HEK293T (cell line): ENCODE measurements at places on chromosomes 4 and X.

DNA sequence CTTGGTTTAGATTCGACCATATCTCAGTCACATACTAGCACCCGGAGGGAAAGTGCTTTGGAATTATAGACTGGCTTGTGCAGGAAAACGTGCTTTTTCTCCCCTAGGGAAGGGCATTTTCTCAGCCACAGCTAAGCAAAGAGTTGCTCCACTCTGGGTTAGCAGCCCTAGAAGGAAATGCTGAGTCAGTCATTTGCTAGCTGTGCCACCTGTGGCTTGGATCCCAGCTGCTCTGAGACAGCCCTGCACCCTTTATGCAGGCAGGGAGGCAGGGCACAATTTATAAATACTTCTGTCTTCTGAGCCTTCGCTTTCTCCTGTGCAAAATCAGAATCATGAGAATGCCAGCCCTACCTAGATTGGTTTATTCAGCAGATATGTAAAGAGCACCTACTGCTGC, 1.3 kb upstream of the USP51 start:
- DNase-seq = no peak

DNA sequence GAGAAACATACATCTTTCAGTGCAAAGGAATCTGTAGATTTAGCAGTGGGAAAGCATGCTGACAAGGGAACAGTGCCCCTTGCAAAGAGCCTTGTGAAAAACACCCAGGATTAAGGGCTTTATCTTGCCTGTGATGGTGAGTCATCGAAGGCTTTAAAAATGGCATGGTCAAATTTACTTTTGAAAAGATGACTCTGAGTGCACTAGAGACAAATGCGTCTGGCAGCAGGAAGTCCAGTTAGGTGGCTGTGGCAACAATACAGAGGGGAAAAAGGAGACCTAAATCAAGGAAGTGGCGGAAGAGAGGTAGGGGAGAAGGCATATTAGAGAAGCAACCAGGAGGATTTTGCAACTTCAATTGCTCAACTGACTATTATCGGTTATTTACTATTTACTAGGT, 472.6 kb upstream of the CPEB2 start:
- no peak for DNase-seq

GRCh38 chrX:120361764-120362305, at the start of gene ATP1B4:
ATP1B4 (plus strand) TSS chrX:120362089; CDS start chrX:120362169, 80 bp downstream.
- DNase-seq = no peak

DNA sequence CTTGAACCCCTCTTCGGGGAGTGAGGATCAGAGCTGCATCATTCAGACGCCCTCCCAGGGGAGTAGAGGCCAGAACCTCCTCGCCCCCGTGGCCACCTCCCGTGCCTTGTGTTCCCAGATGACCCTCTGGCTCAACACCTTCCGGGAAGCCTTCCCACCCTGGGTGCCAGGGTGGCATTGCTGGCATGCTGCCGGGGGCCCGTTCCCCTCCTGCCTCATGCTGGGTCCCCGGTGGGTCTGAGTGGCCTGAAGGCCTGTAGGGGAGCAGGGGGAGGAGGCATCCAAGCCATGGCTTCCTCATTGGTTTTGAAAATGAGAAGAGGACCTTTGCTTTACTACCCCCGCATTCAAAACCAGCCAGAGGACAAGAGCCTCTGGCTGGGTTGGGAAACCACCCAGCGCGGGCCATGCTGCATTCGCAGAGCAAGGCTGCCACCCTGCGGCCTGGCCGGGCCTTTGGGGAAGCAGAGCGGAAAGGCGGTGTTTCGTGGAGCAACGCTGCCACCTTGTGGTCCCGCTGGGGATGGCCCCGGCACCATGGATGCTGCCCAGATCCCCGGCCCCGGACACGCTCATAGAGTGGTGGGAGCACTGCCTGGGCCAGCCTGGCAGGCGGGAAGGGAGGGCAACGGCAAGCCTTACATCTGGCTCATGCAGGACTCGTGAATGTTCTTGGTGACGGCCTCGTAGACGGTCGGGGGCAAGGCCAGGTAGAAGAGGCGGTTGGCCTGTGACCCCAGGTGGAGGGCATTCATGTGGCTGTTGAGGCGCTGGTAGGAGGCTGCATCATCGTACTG, 11.9 kb downstream of the G6PD start:
- DNase-seq = peak; percentile 93

- DNase-seq = peak; percentile 31
Observed at GRCh38 chr4:76803522-76803921, 94.4 kb downstream of the SOWAHB start.

- no peak for DNase-seq
Observed at GRCh38 chr4:81756973-81757372, 285.3 kb upstream of the RASGEF1B start.

- DNase-seq = no peak
Observed at GRCh38 chr4:32340591-32340990, 1620.4 kb downstream of the PCDH7 start.

- DNase-seq = no peak
Observed at GRCh38 chr4:38151873-38152272, 191.7 kb downstream of the PTTG2 start.

GRCh38 chrX:8861908-8862307, 60.7 kb upstream of the FAM9A start:
- no peak for DNase-seq

- DNase-seq = peak; percentile 32
Observed at GRCh38 chr4:72701987-72702819, 133.2 kb upstream of the ADAMTS3 start.

DNA sequence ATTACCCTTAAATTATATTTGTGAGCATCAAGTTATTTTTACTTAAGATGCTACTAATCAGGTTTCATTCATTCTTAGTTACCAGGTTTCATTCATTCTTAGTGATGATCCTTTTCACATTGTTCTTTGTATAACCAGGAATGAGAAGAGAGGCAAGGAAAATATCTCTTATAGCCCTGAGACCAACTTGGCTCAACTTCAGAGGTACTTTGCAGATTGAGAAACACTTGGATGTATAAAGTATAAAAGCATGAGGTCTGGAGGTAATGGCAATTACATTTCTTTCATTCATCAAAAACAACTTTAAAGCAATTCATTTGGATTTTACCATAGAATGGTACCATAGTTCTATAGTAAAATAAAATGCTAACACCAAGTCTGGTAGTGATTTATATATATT, 231.0 kb downstream of the PRDM5 start:
- DNase-seq = no peak

DNA sequence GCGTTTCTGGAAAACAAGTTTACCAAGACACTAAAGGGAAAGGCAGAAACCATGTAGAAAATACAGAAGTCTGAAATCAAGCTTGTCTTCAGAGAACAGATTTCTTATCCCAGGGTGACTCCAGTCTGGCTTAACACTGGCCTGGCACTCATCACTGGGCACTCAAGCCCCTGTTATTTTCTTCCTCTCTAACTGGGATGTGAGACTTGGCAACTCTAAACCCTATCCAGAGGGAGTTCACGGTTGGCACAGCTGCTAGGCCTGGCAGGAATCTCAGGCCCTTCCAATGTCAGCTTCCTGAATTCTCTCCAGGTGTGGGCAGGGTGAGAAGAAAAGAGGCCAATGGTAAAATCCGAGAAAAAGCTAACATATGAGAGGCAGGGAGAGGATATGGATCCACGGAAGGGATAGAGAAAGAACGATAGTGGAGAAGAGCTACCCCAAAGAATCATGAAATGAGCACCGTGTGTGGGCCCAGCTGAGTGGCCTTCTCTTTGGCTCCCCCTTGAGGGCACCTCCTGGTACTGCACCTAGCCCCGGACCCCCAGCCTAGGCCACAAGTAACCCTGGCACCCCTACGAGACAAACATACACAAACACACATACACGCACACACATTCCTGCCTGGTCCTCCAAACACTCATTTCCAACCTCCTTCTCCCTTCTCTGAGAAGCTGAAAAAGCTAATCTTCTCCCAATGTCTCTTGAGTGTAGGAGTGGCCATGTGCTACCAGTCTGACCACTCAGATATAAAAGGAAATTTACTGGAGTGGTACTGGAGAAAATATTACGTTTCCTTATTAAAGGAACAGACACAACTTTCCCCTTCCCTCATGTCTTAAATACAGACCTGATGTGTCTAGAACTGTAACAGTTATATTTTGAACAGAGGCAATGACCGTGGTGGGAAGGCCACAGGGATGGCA, 16.6 kb upstream of the PTCHD1 start:
- DNase-seq = peak; percentile 74

GRCh38 chr4:6250235-6250983, 19.2 kb upstream of the WFS1 start:
- peak; percentile 70 for DNase-seq

- DNase-seq = peak; percentile 91
Observed at GRCh38 chrX:46545111-46546005, at the start of gene ZNF674. ZNF674 (minus strand) TSS chrX:46545421; CDS start chrX:46542087, 3,334 bp downstream.

DNA sequence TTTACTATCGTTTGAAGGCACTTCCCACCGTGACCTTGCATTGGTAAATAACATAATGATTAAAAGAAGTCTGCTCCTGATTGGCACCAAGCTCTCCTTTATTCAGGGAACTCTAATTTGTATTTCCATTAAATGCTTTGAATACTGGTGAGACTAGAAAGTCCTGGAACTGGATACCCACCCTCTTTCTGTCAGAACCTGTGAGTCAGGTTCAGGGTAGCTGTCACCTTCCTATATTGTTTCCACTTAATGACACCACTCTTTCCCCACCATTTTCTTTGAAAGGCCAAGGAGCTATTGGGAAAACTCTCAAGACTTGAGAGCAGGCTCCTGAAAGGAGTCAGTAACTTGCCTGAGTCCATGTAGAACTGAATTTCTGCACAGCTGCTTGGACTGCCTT, 55.9 kb upstream of the RASSF6 start:
- no peak for DNase-seq

DNA sequence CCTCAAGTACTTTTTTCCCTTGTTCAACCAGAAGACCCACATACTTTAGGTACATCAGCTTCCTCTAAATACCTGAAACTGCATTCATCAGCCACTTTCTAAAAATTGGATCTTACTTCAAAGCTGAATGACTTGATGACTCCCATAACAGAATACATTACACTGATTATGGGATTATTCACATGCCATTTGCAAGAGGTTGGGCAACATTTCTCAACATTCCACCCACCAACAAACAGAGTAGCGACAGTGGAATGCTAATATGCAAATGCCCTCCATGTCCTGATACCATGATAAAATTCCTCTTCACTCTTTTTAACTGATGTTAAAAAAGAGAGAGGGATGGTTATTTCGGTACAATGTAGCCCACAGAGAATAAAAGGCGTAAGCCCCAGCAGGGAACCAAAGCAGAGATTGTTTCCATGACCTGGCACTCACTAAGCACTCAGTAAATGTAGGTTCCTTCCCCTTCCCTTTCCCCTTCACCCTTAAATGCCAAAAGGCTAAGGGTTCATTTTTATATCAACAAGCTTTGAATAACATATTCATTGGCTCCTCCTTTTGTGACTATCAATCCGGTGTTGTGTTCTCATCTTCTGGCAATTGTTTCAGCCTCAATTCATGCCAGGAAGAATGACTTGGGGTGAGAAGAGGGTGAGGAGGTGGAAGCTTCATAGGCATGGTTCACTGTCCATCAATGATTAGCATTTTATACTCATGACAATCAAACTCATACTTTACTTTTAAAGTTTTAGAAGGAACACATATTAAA, 317.2 kb downstream of the DHX15 start:
- DNase-seq = no peak

DNA sequence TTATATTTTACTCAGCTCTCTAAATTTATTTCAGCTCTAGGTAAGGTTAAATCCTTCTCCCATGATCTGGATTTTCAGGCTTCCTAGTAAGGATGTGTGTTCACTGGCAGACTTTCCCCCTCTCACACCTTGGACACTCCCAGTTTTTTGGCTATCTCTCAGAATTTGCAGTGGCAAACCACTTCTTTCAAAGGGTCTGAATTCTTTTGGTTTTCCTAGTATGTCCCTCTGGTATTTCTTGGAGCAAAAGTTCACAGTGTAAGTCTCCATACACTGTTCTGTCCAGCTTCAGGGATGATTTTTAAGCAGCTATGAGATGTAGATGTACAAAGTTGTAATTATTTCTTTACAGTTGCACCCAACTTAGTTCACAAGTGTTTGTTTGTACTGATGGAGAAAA, 653.8 kb upstream of the GALNT7 start:
- DNase-seq = no peak

DNA sequence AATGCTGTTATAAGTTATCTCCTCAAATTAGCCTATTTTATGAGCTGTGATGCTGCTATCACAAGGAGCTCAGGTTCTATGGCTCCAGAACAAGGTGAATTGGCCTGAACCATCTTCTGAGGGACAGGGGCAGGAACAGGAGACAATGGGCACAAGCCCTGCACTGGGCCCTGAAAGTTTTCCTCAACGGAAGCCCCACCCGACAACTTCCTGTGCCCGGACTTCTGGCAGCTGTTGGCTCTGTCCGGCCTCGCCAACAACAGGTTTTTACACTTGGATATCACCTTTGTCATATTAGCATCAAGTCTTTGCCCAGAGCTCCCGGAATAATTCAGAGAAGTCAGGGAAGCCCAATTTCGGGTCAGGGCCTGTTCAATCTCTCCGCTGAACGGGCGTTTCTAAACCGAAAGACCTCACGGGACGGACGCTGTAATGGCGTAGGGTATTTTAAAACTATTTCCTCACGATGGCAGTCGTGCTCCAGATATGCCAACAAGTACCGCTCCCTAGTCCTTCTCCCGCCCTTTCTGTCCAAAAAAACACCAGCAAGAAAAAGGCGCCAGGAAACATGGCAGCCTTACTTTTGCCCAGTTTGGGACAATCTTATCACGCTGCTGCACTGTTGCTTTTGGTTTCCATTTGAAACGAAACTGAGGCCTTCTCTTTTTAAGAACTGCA, 201.0 kb upstream of the STK26 start:
- peak; percentile 51 for DNase-seq

DNA sequence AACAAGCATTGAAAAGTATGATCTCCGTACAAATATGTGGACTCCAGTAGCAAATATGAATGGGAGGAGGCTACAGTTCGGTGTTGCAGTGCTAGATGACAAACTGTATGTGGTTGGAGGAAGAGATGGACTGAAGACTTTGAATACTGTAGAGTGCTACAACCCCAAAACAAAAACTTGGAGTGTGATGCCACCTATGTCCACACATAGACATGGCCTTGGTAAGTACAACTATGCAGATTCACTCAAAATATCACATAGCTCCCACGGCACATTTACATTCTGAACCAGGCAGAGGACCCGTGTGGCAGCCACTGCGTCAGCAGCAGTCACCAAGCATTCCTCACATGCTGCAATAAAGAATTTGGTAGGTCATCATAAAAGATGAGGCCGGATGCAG, 41.3 kb downstream of the KLHL5 start:
- no peak for DNase-seq

DNA sequence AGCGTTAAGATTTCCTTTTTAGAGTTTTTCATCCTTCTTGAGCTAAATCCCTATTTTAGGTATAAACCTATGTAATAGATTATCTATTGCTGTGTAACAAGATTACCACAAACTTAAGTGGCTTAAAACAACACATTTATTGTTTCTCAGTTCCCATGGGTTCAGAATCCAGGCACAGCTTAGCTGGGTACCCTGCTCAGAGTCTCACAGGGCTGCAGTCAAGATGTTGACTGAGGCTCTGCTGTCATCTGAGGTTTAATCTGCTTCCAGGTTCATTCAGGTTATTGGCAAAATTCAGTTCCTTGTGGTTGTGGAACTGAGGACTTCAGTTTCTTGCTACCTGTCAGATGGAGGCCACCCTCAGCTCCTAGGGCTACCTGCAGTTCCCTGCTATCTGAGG, 60.9 kb downstream of the GK start:
- DNase-seq = no peak
